Muscle of leg (tissue), 16 donors: ENCODE measurements at places on chromosomes 3 and 15. TPM values are rescaled to one million over a fixed set of nuclear protein-coding genes. Genes with fewer than 3 reads are reported as not detected.

DNA sequence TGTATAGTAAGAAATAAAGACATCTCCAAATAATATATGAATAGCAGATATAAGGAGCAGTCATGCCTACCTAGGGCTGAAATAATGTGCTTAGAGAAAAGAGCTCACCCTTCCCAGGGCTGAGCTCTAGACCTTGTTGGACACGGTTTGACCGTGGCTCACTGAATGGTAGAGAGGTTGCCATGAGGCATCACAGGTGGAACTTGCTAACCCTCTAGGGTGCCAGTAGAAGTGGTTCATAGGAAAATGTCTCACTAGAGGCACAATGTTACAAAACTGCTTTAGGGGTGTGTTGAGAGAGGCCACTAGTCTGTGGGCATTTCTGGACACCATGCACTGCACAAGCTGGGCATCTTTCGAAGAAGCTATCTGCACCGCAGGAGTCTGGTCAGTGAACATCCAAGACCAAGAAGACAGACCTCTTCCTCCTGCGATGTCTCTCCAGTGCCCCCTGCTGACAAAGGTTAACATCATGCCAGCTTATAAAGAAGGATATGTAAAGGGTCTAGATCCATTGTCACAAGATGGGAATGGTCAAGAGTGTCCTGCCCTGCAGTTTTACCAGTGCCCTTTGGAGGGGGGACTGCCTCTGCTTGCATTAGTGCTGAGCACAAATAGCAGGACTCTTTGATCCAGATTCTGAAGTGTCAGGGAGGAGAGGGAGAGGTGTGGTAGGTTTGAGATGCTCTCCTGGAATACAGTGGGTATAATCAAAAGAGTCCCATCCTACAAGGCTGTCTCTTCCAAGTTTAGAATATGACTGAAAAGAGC lies 266.8 kb downstream of the ZNF385D start:
- DNase-seq: peak; percentile 55

The CCR8 gene
- not detected for polyA plus RNA-seq

DNA sequence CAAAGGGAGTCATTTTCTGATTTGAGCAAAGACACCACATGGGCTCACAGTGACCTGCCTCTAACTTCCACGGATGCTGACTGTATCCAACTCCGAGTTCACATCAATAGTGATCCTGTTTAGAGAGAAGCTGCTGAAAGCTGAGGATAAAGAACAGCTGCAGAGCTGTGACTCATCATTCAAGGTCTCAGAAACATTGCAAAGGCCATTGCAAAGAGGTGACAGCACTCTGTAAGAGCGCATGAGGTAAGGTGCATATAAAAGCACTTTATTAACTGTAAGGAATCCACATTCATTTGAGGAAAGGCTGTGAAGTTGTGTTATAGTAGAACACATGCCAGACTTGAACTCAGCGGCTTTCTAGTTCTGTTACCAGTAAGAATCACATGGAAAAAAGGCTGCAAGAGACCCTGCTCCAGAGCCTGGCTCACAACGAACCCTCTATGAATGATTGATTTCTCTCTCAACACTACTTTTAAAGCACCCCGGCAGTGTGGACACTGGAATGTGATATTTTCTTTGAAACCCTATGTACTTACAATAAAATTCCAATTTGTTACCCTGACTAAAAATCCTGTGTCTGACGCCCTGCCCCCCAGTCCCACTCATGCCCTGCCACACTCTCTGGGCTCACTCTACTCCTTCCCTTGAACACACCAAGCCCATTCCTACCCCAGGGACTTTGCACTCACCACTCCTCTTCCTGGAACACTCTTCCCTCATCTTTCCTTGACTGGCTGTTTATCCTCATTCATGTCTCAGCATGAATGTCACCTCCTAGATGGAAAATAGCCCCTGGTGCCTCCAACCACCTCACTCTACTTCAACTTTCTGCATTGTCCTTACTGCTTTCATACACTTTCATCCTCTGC lies 111.2 kb downstream of the LSM3 start:
- DNase-seq: peak; percentile 90

DNA sequence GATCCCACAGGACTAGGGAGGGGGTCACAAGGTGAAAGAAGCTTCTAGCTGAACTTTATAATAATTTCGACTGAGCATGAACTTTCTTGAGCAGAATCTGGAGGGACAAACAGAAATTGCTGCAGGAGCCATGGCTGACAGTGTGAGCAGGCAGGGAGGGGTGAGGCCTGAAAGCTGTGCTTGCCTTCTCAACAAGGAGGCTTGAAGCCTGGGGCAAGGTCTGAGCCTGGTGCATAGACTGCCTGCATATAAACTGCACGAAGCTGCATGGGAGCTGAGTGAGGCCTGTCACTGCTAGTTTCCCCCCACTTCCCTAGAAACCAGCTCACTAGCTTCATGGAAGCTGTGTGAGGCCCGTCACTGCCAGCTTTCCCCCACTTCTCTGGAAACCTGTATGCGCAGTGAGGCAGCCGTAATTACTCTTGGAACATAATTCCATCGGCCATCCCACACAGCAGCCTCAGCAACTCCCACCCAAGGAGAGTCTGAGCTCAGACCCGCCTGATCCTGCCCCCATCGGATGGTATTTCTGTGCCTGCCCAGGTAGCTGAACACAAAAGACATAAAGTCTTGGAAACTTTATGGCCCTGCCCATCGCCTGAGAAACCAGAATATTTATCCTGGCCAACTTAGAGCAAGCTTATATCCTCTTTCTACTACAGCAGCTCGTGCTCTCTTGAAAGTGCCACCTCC lies 136.5 kb downstream of the PLCH1 start:
- DNase-seq: no peak

DNA sequence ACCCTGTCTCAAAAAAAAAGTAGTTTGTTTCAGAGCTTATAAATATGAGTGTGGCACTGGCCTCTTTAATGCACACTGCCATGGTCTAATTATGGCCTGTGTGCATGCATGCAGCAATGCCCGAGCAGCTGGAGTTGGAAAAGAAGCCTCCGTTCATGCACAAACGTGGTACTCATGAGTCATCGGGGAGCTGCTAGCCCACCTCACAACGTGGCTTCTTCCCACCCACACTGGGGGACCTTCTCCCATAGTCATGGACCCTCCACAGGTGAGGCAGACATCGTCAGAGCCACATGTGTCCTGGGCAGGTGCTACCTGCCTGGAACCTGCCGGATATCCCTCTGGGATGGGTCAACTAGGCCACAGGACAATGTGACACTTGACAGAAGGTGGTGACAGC lies 66.7 kb downstream of the ATP10A start:
- no peak for DNase-seq

- DNase-seq: peak; percentile 74
Measured at GRCh38 chr15:61393949-61394348, 164.8 kb upstream of the RORA start.

The SCG5 gene
- polyA plus RNA-seq: 12.4 TPM

GRCh38 chr3:56200251-56200650 lies 268.0 kb downstream of the ERC2 start:
- DNase-seq: no peak
